Activated naive CD4-positive, alpha-beta T cell treated with anti-CD3 and anti-CD28 coated beads, Interleukin-2, amount 10 ng/mL, durations not matched to agents 5 hours and 36 hours (primary cell): ENCODE measurements at places on chromosomes 5 and 9. TPM values are rescaled to one million over a fixed set of nuclear protein-coding genes. Genes with fewer than 3 reads are reported as not detected.

NIPAL4 gene
- 0.46 TPM for total RNA-seq

PHYHD1 gene
- total RNA-seq, result 1.1 TPM

EFNA5 gene
- not detected for total RNA-seq

HSPB3 gene
- not detected for total RNA-seq

INSYN2B gene
- not detected for total RNA-seq

AGXT2 gene
- not detected for total RNA-seq

SNCAIP gene
- not detected for total RNA-seq

LRRTM2 gene
- not detected for total RNA-seq

PDLIM7 gene
- 27.3 TPM for total RNA-seq
